ENCODE measurements at places on chromosomes 11 and 22. TPM values are rescaled to one million over a fixed set of nuclear protein-coding genes. Genes with fewer than 3 reads are reported as not detected.

The C11orf24 gene
- 64.3 TPM for total RNA-seq

The LDHAL6A gene
- not detected for total RNA-seq

The EIF3L gene
- 350 TPM for total RNA-seq

The RASD2 gene
- total RNA-seq, result 24.2 TPM

The MOGAT2 gene
- total RNA-seq, result not detected

Data from mammary epithelial cell (primary cell).